Esophagus squamous epithelium (tissue), 5 donors: ENCODE measurements at places on chromosomes 1 and 21.
A peak's percentile ranks its signal among the peaks of the same experiment; 100 is the strongest.

- no peaks in the 10 kb centered on the region for H3K4me1 ChIP-seq
- no peak for DNase-seq
- no peaks in the 10 kb centered on the region for H3K36me3 ChIP-seq
- no peaks in the 10 kb centered on the region for H3K27me3 ChIP-seq
- H3K4me3 ChIP-seq, result no peak overlapping the region
- no peak overlapping the region for H3K27ac ChIP-seq
Observed at GRCh38 chr1:239954836-239955235, 136.8 kb upstream of the FMN2 start.

DNA sequence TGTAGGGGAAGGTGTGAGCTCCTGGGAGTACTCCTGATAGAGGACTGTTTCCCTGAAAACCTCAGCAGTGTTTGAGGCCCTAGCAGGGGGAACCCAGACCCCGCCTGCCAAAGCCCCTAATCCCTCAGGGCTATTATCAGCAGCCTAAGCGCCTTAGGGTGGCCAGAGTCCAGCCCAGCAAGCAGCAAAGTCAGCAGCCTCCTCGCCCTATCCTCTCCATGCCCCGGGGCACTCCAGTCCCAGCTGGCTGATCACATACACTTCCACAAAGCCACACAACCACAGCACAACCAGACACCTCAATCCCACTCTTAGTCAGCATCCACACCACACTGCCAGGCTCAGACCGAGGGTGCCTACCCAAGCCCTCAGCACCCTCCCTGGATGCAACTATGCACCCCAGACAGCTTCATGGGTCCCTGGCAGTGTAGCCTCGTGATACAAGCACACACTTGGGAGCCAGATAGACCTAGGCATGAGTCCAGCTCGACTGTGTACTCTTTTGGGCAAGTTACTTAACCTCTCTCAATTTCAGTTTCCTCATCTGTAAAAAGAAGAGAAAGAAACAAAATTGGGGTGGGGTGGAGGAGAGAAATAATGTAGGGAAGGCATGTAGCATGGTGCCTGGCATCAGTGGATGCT lies 7.1 kb downstream of the IGSF9 start:
- H3K36me3 ChIP-seq, result peaks cover 4% of the 10 kb centered on the region
- DNase-seq, result no peak
- H3K4me3 ChIP-seq, result no peak overlapping the region
- peaks cover 86% of the 10 kb centered on the region for H3K4me1 ChIP-seq
- peak overlapping the region; percentile 39 for H3K27ac ChIP-seq
- H3K27me3 ChIP-seq, result peaks cover 31% of the 10 kb centered on the region

GRCh38 chr1:182235952-182236650 lies 155.5 kb downstream of the GLUL start:
- no peak for DNase-seq
- no peak overlapping the region for H3K4me3 ChIP-seq
- no peaks in the 10 kb centered on the region for H3K27me3 ChIP-seq
- H3K27ac ChIP-seq, result no peak overlapping the region

DNA sequence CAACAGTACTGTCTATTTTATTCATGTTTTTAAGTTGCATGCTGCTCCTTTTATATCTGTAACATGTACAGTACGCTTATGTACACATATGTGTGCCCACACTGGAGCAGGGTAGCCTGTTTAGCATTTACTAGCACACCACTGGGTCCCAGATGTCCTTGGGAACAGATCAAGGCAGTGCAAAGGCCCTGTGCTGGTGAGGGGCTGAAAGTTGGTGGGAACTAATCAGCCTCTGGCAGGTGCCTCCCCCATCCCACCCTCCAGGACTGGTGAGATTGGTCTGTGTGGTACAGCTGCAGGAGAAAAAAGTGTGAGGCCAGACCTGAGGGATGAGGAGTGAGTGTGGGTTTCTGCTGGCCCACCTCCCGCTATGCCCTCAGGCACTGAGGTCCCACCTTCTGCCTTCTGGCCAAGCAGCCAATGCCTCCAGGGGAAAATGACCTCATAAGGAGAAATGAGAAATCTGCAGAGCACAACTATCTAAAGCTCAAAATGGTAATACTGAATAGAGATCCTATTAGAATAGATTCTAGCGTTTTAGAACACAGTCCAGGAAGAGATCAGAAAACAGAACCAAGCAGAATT lies 58.9 kb downstream of the POFUT2 start:
- peaks cover under 1% of the 10 kb centered on the region for H3K36me3 ChIP-seq
- no peaks in the 10 kb centered on the region for H3K4me1 ChIP-seq
- DNase-seq, result no peak
- no peak overlapping the region for H3K27ac ChIP-seq
- H3K4me3 ChIP-seq, result no peak overlapping the region

GRCh38 chr1:110011527-110012041 lies 22.8 kb upstream of the STRIP1 start:
- no peaks in the 10 kb centered on the region for H3K27me3 ChIP-seq
- H3K27ac ChIP-seq, result no peak overlapping the region
- peaks cover 10% of the 10 kb centered on the region for H3K4me1 ChIP-seq
- DNase-seq, result no peak

- peak overlapping the region; percentile 28 for H3K27ac ChIP-seq
- H3K4me1 ChIP-seq, result no peaks in the 10 kb centered on the region
- peaks cover 79% of the 10 kb centered on the region for H3K27me3 ChIP-seq
Observed at GRCh38 chr1:2968471-2968881, 52.8 kb upstream of the ACTRT2 start.

GRCh38 chr1:207858281-207858680 lies 52.6 kb downstream of the CD34 start:
- no peaks in the 10 kb centered on the region for H3K27me3 ChIP-seq
- H3K27ac ChIP-seq, result peak overlapping the region; percentile 12
- H3K4me1 ChIP-seq, result peaks cover 91% of the 10 kb centered on the region
- no peak overlapping the region for H3K4me3 ChIP-seq
- no peaks in the 10 kb centered on the region for H3K36me3 ChIP-seq

GRCh38 chr1:213698092-213698702 lies 289.6 kb upstream of the PROX1 start:
- no peaks in the 10 kb centered on the region for H3K27me3 ChIP-seq
- H3K36me3 ChIP-seq, result no peaks in the 10 kb centered on the region
- H3K4me1 ChIP-seq, result no peaks in the 10 kb centered on the region
- H3K27ac ChIP-seq, result no peak overlapping the region
- no peak for DNase-seq

GRCh38 chr21:36980280-36981048 lies 14.0 kb upstream of the HLCS start:
- H3K27me3 ChIP-seq, result no peaks in the 10 kb centered on the region
- no peak for DNase-seq

DNA sequence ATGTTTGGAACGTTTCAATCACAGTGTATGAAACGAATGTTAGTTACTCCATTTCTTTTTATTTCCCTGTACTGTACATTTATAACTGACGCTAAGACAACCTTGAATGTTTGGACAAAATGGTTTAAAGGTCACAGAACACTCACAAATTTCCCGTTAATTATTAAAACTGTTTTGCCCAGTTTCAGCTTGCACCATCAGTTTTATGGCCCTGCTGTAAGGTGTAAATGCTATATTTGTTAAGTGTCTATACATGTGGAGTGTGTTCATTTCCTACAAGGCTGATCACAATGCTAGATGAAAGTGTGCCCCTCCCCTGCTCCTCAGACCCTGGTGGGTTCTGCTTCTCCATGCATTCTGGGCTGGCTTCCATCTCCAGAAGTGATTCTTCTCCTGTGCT lies 57.9 kb upstream of the ETS2 start:
- H3K27ac ChIP-seq, result no peak overlapping the region
- DNase-seq, result no peak
- H3K4me3 ChIP-seq, result no peak overlapping the region
- H3K27me3 ChIP-seq, result no peaks in the 10 kb centered on the region
- peaks cover 8% of the 10 kb centered on the region for H3K4me1 ChIP-seq

GRCh38 chr1:2290595-2291510 lies 62.7 kb downstream of the SKI start:
- H3K4me1 ChIP-seq, result peaks cover 65% of the 10 kb centered on the region
- no peaks in the 10 kb centered on the region for H3K36me3 ChIP-seq
- H3K27me3 ChIP-seq, result no peaks in the 10 kb centered on the region
- DNase-seq, result peak; percentile 47
- H3K27ac ChIP-seq, result peak overlapping the region; percentile 78

GRCh38 chr1:230123280-230124185 lies 56.5 kb downstream of the GALNT2 start:
- peaks cover 6% of the 10 kb centered on the region for H3K36me3 ChIP-seq
- no peaks in the 10 kb centered on the region for H3K27me3 ChIP-seq
- no peak overlapping the region for H3K27ac ChIP-seq
- H3K4me3 ChIP-seq, result no peak overlapping the region
- H3K4me1 ChIP-seq, result no peaks in the 10 kb centered on the region

DNA sequence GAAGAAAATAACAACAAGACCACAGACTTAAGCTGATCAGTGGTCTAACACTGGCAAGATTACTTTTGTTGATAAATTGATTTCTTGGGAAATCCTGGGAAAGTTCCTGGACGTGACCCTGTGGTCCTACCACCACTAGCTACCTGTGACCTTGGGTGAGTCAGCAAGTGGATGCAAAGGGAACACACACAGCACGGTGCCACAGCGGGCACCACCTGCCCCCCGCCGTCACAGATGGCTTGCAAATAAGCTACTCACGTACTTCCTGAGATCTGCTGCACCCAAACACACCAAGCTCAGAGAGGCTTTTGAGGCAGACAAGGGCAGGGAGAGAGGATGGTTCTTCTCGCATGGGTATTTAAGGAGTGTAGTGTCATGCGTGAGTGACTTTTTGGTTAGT lies 12.7 kb downstream of the CFAP298 start:
- no peak overlapping the region for H3K4me3 ChIP-seq
- DNase-seq, result no peak
- H3K4me1 ChIP-seq, result peaks cover 9% of the 10 kb centered on the region
- H3K27me3 ChIP-seq, result no peaks in the 10 kb centered on the region

DNA sequence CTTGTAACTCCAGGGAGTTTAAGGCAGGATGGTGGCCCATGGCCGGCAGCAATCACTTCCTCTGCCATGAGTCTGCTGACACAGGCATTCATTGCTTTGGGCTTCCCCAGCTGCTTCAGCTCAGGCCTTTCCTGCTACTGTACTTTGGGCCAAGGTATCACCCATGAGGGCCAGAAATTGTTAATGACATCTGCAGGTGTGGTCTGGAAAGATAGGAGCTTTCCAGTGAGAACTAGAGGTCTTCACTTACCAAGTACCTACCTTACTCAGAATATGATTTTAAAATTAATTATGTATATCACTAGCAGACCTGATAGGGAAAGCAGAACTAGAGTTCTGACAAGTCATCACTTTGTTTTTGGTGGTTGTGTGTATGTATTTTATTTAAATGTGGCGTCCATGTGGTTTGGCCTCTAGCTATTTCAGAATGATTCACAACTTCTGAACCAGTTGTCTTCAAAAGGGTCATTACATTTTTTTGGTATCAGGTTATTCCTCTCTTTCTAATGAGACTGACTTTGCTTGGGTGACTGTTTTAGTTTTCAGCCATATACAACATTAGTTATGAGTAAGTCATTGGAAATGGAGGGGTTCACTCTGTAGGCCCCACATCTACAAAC lies 2.7 kb downstream of the RGL1 start:
- peak overlapping the region; percentile 60 for H3K27ac ChIP-seq
- no peaks in the 10 kb centered on the region for H3K36me3 ChIP-seq
- H3K27me3 ChIP-seq, result no peaks in the 10 kb centered on the region
- no peak overlapping the region for H3K4me3 ChIP-seq
- no peak for DNase-seq

GRCh38 chr1:86089765-86090164 lies 66.8 kb downstream of the COL24A1 start:
- no peak overlapping the region for H3K27ac ChIP-seq
- no peak for DNase-seq
- H3K4me3 ChIP-seq, result no peak overlapping the region

DNA sequence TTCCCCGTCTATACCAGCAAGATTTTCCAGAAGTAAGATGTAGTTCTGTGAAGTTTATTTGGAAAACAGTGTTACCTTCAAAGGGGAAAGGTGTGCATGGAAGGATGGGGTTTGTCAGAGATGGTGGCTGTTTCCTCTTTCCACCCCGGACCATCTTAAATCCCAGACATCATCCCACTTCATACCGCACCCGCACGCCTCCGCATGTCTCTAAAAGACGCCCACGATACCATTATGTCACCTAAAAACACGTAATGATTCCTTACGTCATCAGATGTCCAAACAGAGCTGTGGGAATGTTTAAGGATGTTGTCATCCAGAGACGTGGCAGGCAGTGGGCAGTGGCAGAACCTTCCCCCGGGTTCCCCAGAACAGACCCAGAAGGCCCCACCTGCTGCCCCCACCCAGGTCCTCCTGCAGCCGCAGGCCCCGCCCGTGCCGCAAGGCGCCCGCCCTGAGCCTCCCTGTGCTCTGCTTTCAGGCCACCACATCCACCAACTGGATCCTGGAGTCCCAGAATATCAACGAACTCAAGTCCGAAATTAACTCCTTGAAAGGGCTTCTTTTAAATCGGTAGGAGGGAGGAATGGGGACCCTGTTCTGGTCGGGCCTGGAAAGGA lies 152.2 kb downstream of the PEX14 start:
- H3K4me3 ChIP-seq, result no peak overlapping the region
- H3K4me1 ChIP-seq, result no peaks in the 10 kb centered on the region
- DNase-seq, result no peak
- peak overlapping the region; percentile 72 for H3K27ac ChIP-seq
- H3K36me3 ChIP-seq, result peaks cover 100% of the 10 kb centered on the region

DNA sequence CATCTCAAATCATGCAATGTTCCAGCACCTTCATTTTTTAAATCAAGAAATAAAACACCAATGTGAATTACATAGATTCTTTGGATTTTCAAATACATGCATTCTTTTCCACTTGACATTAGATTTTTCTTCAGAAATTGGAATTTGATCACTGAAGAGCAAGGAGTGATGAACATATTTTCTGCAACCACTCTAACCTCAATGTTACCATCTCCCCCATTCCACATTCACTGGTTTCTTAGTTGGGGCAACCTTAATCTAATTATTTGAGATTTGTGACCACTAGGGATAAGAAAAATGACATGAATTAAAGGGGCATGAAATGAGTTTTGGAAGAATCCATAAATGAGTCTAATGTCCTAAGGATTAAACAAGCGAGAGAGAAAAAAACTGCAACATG lies 168.7 kb upstream of the NR5A2 start:
- H3K4me1 ChIP-seq, result no peaks in the 10 kb centered on the region
- no peaks in the 10 kb centered on the region for H3K36me3 ChIP-seq
- H3K27ac ChIP-seq, result no peak overlapping the region
- H3K4me3 ChIP-seq, result no peak overlapping the region

GRCh38 chr1:20578062-20578461 lies 10.8 kb upstream of the CDA start:
- H3K4me1 ChIP-seq, result no peaks in the 10 kb centered on the region
- H3K27me3 ChIP-seq, result no peaks in the 10 kb centered on the region
- H3K27ac ChIP-seq, result no peak overlapping the region
- no peaks in the 10 kb centered on the region for H3K36me3 ChIP-seq
- H3K4me3 ChIP-seq, result no peak overlapping the region

- no peak overlapping the region for H3K4me3 ChIP-seq
- no peaks in the 10 kb centered on the region for H3K27me3 ChIP-seq
- no peaks in the 10 kb centered on the region for H3K36me3 ChIP-seq
- no peaks in the 10 kb centered on the region for H3K4me1 ChIP-seq
- DNase-seq, result no peak
Observed at GRCh38 chr1:170806961-170807360, 128.4 kb upstream of the MROH9 start.

DNA sequence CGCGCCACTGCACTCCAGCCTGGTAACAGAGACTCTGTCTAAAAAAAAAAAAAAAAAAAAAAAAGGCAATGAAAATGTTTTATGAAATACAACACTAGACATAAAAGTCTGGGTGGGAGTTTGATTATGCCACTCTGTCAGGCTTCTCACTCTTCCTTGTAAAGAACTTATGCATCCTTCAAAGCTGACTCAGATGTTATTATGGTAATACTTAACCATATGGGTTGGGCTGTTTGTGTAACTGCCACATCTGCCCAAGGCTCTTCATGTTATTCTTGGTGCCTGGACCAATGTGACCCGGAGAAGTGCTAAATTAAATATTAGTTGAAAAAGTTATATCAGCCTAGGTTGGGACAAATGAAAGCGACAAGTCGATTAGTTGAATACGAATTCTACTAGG lies 23.8 kb downstream of the FAM89A start:
- H3K27ac ChIP-seq, result peak overlapping the region; percentile 57
- H3K4me1 ChIP-seq, result peaks cover 30% of the 10 kb centered on the region
- no peaks in the 10 kb centered on the region for H3K36me3 ChIP-seq
- no peak overlapping the region for H3K4me3 ChIP-seq
